ENCODE measurements at places on chromosomes 4 and X.

DNA sequence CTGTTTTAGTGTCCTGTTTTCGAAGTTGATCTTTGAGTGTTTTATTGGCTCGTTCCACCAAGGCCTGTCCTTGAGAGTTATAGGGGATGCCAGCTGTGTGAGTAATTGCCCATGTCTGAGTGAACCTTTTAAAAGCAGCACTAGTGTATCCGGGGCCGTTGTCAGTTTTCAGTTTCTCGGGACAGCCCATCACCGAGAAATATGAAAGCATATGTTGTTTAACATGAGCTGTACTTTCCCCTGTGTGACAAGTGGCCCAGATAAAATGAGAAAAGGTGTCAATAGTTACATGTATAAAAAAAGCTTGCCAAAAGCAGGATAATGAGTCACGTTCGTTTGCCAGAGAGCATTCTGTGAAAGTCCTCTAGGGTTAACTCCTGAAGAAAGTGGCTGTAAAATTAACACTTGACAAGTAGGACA is 48.6 kb upstream of the RASSF6 start:
- peak; percentile 96 for DNase-seq

DNA sequence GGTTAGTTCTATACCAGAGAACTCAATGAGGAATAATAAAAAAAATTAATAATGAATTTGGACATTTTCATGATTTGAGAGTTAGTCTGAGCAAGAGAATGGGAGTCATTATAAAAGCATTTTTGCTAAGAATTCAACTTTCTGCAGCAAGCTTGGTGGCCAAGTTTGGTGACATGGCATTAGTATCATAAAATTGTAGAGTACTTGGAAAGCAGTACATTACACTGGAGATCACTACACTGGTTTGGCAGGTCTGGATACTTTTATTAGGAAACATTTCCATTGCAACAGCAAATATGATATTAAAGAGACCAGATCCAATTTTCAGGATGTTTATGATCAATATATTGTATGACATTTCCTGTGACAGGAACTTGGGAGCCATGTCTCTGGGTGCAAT is 249.1 kb upstream of the INTU start:
- no peak for DNase-seq

GRCh38 chr4:10460313-10461047 is 3.3 kb upstream of the ZNF518B start:
- DNase-seq = no peak

GRCh38 chr4:39741401-39741800 is 43.5 kb downstream of the UBE2K start:
- DNase-seq = no peak
